Activated CD4-positive, alpha-beta T cell treated with anti-CD3 and anti-CD28 coated beads for 48 hours (primary cell): ENCODE measurements at places on chromosomes 12 and 14.

- no peak for DNase-seq
Observed at GRCh38 chr12:81573228-81573627, 185.9 kb downstream of the PPFIA2 start.

DNA sequence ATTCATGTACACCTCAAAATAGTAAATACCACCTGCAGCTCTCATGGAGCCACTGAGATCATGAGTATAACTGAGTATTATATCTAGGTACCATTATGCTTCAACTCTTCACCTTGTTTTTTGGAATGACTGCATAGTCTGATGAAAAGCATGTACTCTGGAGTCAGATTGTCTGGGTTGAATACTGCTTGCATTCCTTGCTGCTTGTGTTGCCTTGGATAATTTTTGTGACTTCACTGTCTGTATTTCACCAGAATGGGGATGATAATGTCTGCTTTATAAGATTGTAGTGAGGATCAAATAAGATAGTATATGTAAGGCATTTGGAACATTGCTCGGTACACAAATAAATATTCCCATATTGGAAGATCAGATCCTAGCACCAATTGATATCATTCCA lies 54.2 kb downstream of the SUSD6 start:
- DNase-seq = no peak

DNA sequence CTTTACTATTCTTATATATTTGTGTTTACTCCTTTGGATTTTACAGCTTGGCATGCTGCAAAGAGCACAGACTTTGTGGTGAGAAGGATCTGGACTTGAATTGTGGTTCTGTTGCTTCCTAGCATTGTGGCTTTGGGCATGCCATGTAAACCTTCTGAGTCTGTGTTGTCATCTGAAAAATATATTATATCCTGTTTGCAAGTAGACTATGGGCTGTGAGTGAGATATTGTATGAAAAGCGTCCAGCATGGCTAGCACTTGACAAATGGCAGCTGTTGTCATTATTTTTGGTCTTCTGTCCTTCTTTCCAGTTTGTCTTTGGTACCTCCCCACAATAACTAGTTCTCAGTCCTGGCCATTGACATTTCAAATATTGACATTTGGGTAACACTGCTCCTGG lies 61.8 kb upstream of the DACT1 start:
- DNase-seq = no peak

- peak; percentile 40 for DNase-seq
Observed at GRCh38 chr14:58280954-58281787, 17.2 kb upstream of the ARID4A start.

GRCh38 chr12:132284071-132284826 lies 45.1 kb downstream of the GALNT9 start:
- peak; percentile 17 for DNase-seq
